ENCODE measurements at places on chromosomes 2 and 18.

- no peak for DNase-seq
Observed at GRCh38 chr2:166464187-166464586, 29.9 kb downstream of the SCN7A start.

DNA sequence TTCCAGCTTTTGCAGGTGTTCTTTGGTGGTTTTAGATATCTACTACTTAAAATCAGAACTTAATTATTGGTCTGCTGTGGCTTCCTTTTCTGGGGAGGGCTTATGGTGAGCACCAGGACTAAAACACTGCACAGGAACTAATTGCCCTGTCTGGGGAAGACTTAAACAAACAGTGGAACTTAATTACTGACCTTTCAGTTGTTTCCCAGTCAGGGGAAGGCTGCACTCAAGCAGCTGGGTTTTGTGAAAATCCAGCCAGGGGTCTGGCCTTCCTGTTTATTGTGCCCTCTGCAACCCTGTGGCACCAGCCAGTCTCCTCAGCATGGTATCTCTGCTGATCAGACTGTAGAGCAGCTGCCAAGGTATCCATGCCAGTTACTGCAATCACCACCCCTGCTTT is 398.2 kb downstream of the ADCYAP1 start:
- DNase-seq = no peak

DNA sequence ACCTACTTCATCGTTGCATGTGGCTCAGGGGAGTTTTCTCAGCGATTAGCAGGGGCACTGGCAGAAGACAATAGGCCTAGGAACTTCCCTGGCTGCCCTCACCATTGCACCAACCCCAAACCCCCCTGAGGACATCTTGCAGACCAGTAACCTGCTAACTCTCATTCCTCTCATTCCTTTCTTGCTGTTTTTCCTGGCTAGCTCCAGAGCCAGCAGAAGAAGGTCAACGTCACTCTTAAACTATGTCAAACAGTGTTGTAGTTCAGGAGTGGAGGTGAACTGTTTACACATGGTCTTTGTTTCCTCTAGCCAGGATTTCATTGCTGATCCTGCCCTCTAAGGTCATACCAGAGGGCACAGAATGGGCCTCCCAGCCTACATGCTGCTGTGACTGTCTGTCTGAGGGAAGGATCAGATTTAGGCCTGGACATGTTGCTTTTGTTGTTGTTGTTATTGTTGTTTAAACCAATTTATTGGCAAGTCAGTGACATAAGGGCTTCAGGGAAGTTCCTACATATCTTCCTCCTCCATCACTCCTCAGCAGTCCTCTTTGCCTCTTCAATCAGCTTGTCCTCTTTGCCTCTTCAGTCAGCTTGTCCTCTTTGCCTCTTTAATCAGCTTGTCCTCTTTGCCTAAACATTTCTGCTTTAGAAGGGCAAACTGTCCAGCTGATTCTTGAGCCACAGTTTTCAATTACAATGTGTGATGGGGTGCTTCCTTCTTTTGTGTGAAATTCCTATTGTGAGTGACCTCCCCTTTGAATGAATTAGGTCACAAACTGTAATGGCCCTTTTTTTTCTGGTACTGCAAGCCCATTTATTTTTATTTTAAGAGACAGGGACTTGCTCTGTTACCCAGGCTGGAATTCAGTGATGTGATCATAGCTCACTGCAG is 471.9 kb upstream of the TNP1 start:
- no peak for DNase-seq

DNA sequence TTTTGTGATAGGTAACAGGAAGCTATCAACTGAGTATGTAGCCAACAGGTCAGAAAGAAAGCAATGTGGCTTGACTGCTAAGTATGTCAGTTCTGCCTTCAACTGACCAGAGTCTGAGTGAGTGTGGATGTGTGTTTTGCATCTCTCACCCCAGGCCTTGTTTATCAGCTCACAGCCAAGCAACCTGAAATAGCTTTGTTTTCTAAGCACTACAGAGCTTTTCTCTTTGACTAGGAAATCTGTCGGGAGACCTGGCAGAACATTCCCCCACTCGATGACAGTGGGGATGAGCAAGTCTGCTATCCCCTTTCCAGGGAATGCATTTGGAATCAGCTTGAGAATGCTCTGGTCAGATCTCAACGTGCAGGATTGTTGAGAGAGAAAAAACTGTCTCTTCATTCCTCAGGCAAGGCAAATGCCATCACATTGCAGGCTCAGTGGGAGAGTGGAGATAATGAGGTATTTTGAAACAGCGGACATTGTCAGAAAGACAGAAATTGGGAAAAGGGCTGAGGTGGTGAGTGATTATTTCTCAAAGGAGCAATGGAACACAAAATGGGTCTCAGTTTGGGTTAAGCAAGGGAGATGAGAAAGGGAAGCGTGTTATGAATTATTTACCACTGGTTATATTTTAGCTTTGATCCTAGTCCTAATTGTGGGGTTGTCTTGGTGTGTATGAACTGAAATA is 233.8 kb upstream of the PIK3C3 start:
- no peak for DNase-seq

DNA sequence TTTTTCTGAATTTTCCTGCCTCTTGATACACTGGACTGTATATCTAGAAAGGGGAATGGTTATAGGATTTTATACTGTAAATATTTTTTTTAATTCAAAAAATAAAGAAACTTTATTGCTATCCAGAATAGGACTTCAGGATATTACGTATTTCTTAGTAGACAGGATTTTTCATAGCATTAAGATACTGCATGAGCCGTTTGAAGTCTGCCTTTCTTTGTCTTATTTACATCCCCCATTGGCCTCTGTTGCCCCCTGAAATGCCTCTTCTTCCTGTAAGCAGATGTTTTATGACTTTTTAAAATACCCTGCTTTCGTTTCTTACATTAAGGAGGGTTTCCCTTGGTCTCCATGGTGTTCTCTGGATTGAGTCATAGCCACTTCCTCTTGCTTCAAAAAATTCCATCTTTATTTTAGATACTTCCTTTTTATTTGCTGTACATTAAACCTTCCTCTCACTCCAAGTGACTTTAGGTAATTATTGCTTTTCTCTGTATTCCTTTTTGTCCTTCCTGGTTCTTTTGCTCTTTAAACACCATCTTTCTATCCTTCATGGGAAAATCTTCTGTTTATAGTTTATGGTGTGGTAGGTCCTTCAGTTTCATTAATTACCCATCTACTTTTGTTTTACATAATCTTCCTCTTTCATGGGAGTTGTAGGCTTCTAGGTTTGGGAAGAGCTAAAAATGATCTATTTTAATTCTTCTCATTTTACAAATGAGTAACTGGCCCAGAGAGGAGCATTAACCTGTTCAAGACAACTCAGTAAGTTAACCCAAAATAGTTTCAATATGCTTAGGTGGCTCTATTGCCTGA is 72.6 kb downstream of the ZNF532 start:
- DNase-seq = no peak
